Esophagus squamous epithelium (tissue), 5 donors: ENCODE measurements at places on chromosomes 3 and 15.
A peak's percentile ranks its signal among the peaks of the same experiment; 100 is the strongest.

- no peak for DNase-seq
Measured at GRCh38 chr3:16182183-16182582, 7.7 kb downstream of the GALNT15 start.

DNA sequence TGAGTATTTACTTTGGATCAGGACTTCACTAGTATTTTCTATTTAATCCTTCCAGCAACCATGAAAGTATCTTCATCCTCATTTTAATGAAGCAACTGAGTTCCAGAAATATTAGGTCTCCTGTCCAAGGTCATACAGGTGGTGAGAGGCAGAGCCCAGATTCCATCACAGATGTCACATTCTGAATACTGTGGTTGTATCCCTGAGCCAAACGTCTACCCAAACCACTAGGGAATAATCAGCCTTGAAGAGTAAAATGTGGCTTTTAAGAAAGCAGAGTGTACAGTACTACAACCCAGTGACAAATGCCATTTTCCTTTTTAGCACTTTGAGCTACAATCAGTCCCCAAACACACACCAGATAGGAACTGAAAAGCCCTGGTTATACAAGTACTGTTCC, 93.3 kb upstream of the TRIM42 start:
- DNase-seq: no peak

DNA sequence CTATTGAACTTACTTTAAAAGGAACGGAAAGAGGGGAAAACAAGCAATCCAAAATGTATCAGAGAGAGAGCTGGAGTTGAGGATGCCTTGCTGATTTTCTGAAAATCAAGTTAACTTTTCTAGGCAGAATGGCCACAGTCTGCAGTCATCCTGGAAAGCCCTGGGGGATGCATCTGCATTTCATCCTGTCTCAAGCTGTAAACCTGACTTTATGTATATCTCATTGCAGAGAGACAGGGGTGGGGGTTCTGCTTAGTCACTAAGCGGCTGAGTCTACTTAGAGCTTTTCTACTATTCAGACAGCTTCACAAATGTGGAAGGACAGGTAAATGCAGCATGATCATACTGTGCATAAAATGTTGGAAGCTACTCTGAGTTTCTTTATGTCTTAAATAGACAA, 41.4 kb downstream of the MRPS25 start:
- no peak for DNase-seq

- DNase-seq: no peak
Measured at GRCh38 chr3:116056280-116056679, 389.0 kb downstream of the LSAMP start.

GRCh38 chr3:55569033-55569599, 82.0 kb upstream of the WNT5A start:
- no peak for DNase-seq

DNA sequence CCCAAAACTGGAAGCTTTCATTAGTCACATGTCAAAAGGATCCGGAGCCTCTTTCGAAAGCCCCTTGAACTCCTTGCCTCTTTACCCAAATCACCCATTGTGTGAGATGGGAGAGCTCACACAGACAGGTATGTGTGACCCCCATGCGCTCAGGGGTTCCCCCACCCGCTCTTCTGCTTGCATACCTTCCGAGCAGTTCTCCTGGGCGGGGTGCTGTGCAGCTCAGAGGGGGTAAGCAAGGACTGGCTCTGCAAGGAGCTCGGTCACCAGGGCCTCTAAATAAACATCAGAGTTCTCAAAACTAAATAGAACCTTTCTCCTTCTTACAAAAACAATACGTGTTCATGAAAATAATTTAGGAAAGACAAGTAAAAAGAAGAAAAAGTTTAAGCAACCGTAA, 55.7 kb downstream of the PXYLP1 start:
- no peak for DNase-seq

DNA sequence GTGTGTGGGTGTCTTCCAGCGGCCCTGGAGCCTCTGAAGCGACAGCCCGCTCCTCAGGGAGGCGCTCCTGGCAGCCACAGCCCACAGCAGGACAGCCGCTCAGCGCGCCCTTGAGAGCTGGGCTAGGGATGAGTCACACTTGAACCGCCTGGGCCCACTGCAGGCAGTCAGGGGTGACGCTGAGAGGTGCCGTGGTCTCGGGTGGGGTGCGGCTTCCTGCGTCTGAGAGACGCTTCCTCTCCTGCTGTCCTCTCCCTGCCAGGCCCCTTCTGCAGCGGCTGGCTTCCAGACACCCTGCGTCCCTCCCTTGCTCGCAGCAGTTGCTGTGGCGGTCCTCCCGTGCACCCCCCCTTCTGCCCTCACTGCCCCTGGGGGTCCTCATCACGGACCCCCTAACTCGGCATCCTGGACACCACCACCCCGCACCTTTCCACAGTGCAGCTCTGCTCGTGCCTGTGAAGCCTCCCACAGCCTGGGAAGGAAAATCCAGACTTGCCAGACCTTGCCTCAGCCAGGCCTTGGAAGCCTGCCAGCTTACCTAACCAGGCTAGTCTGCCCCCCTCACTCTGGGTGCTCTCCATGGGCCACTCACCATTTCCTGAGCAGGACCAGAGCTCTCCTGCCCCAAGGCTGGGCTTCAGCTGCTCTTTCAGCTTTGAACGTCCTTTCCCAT, 1.1 kb upstream of the SPTBN5 start:
- peak; percentile 11 for DNase-seq

DNA sequence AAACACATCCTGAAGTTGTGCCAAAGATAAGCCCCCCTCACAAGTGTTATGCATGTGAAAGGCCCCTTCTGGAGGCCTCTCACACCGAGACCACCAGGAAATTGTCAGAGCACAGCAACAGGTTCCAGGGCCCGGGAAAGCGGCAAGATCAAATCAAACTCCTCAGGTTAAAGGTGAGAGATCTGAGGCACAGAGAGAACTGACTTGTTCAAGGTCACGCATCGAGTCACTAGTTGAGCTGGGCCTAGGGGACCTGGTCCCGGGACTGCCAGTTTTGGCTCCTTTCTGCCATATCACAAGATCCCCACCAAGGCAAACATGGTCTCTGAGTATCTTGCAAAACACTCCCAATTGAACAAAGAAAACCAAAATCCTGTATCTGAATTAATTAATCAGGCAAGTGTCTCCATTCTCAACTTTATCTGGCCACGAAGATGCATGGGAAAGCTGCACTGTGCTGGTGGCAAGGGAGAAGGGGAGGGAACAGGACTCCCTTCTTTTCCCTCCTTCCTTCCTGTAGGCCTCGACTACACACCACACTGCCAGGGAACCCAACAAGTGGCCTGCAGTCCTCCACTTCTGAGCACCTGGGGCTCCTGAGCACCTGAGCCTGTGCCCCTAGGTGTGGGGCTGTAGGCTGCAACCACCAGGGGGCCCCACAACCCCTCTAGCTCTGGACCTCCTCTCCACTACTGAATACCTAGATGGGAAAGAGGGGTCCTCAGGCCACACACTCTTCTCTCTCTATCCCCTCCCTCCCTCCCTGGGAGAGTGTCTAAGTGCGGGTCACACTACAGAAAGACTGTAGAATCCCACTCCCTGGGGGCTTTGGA, 37.3 kb downstream of the ANP32A start:
- DNase-seq: no peak

DNA sequence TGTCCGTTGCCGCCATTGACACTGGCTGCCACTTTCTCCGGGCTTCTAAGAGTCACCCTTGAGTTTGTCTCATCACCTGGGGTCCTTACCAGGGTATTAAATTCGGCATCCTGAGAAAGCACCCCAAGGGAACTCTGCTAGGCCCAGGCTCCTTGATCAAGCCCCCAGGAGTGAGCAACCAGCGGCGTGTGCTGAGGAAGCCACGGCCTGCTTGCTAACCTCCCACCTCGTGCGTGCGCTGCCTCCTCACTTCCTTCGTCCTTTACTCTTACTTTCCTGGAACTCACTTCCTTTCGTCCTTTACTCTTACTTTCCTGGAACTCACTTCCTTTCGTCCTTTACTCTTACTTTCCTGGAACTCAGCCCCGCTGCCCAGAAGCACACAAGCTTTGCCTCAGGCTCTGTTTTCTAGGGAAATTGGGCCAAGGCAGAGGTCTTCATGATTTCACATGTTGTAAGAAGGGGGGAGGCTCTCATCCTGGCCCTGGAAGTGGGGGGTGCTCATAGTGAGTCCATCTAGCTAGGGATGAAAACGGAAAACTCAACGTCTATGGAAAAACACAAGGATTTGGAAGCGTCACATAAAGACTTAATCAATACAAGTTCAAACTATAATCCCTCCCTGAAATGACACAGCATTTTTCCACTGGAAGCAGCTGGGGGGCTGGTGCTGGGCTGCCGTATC, 36.7 kb upstream of the BDH1 start:
- DNase-seq: no peak

GRCh38 chr3:43769885-43770425, 79.2 kb downstream of the ABHD5 start:
- DNase-seq: no peak

- no peak for DNase-seq
Measured at GRCh38 chr15:25730918-25731317, 132.2 kb downstream of the ATP10A start.

GRCh38 chr15:40339621-40339945, 1.2 kb downstream of the CCDC9B start:
- no peak for DNase-seq

DNA sequence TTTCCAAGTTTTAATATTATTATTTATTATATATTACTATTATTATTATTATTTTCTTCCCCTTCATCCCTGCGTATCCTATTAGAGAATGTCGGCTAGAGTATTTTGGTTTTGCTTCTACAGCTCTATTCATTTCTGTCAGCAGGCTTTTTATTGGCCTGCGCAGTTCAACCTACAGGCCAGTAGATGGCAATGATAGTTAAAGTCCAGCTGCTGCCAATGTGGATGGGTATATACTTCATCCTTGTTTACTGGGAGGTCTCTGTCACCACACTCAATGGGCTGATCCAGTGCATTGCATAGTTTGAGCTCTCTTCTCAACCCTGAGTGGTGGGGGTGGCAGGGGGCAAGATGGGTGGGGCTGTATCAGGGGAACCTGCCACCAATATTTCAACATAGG, 799.8 kb downstream of the NSUN3 start:
- DNase-seq: no peak

DNA sequence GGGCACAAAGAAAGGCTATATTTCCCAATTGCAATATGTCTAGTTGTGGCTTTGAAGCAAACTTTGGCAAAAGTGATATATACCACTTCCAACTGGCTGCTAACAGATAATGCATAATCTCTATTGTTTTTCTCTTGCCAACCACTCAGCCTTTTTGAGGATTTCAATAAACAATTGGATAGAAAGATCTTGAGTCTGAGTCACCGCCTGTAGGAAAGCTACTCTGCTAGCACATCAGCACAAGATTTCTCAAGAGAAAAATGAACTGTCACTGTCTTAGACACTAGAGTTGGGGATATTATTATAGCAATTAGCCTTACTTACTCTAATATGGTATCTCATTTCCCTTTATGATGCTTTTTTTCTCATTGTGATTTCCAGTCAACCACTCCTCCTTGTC, 119.7 kb downstream of the SST start:
- no peak for DNase-seq

DNA sequence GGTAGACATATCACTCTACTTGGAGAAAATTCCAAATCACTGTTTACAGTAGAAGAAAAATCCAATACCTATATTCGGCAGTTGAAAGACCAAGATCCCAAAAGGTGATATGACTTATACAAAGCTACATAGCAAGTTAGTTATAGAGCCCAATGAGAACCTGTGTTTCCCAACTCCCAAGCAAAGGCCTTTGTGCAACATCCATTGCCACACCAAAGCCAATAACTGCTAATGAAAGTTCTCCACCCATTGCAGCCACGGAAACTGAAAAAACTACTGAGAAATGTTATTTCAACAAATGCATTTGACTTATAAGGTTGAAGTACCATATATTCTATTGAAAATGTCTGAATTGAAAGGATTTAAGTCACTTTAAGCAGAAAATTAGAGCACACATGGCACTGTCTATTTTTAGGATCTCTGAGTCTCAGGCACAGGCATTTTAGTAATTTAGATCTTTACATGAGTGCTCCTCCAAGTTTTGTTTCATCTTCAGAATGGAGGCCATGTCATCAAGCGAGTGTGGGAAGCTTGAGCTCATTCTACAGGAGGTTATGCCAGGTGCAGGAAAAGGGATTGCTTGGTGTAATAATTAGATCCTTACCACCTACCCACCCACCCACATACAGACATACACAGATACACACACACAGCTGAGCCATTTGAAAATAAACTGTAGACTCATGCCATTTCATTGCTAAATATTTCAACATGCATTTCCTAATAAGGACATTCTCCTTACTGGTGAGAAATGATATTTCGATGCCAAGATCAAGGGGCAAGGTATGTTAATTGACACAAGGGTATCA, 19.7 kb upstream of the ANO10 start:
- no peak for DNase-seq

- DNase-seq: no peak
Measured at GRCh38 chr15:80264031-80264430, 12.0 kb upstream of the CTXND1 start.

GRCh38 chr3:99332718-99333117, 305.7 kb upstream of the COL8A1 start:
- DNase-seq: no peak

DNA sequence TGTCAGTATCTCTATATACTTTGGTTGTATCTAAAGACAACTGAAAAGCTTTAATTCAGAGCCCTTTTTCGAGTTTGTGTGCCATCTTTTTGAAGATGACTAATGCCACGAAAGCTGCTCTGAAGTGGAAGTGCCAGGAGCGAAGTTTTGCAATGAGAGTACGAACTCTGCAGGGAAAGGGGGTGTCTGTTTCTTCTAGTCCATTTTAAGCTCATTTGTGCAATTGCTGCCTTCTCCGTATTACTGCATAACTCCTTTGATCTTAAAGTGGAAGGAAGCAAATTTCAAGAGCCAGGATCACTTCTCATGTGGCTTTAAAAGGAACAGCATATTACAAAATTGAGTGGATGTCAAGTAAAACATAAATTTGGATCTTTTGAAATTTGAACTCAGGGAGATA, 245.3 kb downstream of the FEZF2 start:
- DNase-seq: no peak
